ENCODE measurements at places on chromosomes 3 and 15.

- DNase-seq, result no peak
Observed at GRCh38 chr15:101069654-101069973, 150.5 kb downstream of the LRRK1 start.

DNA sequence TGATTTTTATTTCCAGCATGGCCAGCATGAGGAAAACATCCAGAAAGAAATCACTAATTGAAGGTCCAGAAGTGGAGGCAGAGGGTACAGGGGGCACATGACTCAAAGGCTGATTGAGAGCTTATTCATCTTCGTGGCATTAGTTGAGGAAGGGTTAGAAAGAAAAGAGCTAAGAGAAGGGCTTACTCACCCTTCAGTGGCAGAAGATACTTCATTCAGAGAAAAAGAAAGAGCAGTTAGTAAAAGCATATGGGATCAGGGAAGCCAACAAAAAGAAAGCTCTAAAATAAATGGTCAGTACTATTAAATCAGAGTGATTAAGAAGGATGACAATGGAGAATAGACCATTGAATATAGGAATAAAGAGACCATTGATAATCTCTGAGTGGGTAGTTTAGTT is 25.2 kb downstream of the GAP43 start:
- no peak for DNase-seq

DNA sequence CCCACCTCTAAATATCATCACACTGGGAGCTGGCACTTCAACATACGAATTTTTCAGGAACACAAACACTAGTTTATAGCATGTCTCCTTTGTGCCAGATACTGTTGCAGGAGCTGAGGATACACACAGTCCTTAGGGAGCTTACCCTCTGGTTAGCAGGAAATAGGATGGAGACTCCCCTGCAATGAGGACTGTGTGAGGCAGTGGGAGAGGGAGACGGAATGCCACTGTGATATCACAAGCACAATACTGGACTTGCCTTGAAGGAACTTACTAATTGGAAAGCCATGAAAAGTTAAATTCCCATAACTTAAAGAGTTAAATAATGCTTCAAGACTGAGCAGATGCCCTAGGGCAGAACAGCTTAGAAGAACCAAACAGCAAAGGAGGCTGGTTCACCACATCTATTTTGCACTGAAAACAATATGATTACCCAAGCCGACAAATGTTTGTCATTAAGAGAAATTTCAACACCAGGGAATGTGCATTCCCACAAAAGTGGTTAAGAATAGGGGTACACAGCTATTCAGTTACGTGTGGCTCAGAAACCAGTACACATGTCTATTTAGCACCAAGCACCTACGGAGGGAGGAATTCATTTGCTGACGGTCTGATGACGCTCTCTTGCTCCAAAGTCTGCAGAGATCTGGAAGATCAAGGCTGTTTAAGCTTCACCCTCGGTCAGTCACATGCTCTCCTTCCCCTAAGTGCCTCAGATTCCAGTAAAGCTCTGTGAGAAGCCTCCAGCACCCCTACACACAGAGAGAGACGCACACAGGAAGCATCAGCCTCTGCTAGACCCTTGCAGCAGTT is 5.2 kb downstream of the TBC1D2B start:
- no peak for DNase-seq

GRCh38 chr3:11564577-11565001 is 79.1 kb downstream of the VGLL4 start:
- DNase-seq, result no peak

DNA sequence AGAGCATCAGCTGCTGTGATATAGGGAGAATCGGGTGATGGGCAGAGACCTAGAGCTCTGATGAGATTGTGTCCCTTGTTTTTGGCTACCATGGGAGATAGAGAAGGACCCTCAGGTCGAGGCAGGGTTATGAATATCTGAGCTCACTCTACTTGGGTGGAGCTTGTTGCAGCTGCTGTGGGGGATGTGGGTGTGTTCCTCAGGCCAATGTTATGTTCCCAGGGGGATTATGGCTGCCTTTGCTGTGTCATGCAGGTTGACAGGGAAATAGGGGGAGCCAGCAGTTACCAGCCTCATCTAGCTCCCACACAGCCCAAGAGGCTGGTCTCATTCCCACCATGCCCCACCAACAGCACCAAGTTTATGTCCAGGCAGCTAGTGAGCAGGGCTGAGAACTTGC is 131.5 kb downstream of the TRIM42 start:
- DNase-seq, result no peak

DNA sequence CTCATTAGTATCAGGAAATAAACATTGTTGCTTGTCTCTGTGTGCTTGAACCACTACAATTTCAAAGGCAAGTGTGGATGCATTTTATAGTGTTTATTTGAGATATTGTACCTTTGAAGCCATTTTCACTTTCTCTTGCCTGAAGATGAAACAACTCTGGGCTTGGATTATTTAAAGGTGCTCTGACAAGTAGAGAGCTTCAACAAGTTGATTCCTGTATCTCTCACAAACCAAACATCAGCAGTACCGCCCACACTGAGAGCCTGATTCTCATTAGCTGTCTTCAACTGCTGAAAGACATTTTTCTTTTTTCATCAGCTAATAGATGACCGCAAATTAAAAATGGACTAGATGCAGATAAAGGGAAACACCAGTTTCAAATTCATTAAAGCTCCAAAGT is 806 bp upstream of the CERS3 start:
- no peak for DNase-seq

DNA sequence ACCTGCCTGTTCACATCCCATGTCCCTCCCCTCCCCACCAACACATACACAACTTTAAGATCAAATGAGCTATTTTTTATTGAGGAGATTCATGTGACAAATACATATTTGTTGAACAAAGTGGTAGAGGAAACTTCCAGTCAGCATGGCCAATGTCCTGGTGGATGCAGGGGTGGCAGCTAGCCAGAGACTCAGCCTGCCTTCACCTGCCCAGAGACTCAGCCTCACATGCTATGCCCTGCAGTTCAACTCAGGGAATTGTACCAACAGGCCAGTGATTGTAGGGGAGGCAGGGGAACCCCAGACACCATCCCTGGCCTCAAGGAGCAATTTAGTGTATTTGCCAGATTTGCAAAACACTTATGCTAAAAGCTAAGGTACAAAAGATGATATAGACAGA is 136.6 kb downstream of the OPA1 start:
- DNase-seq, result no peak

DNA sequence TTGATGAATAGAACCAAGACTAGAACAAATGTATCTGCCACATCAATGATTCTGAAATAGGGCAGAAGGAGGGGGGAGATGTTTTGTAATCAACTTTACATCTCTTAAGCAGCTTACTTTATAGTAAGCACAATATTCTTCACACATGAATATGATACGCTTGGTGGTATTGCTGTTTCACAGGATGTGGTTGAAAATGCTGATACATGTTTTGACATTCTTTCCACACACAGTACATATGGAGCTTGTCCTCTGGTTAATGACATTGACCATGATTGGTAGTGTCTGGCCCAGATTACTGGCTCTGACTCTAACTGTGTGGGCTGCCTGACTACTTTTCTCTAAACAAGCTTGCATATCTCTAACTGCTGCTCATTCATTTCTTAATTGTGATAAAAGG is 168.9 kb downstream of the KLHL25 start:
- DNase-seq, result no peak

- DNase-seq, result peak; percentile 86
Observed at GRCh38 chr3:169813757-169814517, 1.2 kb upstream of the LRRC34 start.

- DNase-seq, result no peak
Observed at GRCh38 chr3:114389156-114389555, 95.3 kb downstream of the TIGIT start.

DNA sequence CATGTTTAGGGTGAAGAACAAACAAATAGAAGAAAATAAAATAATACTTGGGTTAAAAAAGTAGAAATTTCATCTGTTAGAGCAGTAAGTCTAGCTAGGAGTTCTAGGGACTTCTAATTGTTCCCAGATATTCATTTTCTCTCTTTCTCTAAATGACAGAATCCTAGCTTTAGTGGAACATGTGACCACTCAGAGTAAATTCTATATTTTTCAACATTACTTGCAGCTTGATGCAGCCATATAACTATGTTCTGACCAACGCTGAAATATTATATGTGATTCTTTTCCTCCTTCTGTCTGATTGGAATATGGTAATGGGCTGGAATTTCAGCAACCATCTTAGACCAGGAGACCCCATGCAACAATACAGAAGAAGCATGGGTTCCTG is 8.1 kb downstream of the PTX3 start:
- no peak for DNase-seq

DNA sequence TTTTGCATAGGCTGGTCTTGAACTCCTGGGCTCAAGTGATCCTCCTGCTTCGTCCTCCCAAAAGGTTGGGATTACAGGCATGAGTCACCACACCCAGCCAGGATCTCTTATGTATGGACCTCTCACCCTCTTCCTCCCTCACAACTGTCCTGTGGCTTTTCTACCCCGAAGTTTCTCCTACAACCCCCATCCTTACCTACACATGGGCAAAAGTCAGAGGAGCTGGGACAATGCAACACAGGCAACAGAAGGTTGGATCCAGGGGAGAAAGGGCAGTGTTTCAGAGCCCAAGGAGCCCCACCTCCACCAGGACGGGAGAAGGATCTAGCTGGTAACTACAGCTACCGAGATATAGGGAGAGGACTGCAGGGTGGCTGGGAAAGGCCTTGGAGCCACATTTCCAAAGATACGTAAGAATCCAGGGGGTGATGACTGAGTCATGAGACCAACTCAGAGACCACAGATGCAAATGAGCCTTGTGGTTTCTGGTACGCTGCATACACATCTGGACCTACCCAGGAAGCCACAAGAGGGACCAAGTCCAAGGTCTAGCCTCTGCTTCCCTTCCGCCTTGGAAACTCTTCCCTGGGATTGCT is 13.6 kb downstream of the IGDCC4 start:
- no peak for DNase-seq

- DNase-seq, result no peak
Observed at GRCh38 chr3:14698601-14699244, 23.8 kb downstream of the C3orf20 start.

DNA sequence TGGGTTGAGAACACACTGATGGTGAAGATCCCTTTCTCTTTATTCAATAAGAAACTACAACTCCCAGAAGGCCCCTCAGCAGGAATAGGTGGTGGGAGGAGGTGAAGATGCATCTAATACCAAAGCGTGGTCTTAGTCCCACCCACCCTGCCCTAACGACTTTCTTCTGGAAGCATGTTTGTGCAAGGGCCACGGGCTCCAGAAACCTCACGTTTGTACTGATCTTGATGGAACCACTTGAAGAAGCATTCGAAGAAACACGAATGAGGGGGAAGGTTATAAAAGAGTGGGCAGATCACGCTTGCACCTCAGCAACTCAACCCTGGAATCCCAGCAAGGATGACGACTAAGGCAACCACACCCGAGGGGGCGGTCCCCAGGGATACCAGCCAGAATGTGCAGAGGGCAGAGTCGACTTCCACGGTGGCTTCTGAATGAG is 10.6 kb upstream of the SLC25A36 start:
- no peak for DNase-seq

DNA sequence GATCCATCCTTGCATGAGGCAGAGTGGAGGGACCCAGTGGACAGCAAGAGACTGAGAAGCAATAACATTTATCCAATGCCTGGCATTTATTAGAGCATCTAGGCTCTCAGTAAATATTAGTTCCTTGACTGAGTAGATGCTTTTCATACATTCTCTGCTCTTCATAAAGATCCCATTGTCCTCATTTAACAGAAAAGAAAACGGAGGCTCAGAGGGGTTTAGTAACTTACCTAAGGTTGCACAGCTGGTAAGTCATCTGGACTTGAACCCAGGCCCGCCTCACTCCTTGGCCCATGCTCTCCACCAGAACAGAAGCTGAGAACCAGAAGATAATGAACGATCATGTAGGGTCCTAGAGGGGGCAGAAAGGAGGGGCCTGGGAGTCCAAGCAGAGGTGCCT is 52.2 kb upstream of the SEC22A start:
- DNase-seq, result no peak

DNA sequence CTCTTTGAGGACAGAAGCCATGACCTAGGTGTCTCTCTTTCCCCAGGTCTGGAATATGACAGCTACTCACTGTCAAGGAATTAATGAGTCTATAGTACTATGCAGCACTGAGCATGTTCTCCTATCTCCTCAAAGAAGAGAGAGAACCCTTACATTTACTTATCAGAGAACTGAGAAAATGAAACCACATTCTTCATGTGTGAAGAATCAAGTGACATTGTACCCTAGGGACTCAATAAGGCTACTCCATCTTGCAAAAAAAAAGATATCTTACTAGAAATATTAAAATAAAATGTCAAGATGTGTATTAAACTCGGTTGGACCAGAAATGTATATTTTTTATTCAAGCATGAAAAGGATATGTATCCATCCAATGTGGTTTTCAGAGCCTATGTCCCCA is 133.2 kb upstream of the COL8A1 start:
- DNase-seq, result no peak

- DNase-seq, result no peak
Observed at GRCh38 chr15:87123676-87124382, 1044.2 kb downstream of the AGBL1 start.

DNA sequence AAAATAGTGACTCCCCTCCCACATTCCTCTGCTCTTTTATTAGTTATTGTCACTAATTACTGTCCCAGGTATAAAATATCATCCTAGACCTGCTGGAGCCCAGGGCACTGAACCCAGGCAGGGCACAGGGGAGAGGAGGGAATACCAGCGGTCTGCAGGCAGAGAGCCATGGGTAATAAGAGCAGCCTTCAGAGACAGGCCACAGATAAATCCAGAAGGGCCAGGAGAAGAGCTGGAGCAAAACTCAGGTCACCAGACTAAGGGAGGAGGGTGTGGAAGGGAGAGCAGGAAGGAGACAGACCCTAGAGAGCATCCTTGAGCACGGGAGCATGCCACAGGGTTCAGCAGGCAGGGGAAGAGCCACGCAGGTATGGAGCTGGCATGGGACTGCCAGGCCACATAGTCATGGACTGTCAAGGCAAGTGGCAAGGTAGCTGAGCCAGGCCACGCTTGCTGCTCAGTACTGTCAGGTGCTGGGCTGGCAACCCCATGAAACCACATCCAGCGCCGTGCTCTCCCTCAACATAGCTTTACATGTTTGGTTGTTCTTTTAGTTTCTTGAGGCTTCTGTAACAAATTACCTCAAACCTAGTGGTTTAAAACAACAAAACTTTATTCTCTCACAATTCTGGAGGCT is 15.6 kb upstream of the CAPN3 start:
- no peak for DNase-seq

- DNase-seq, result no peak
Observed at GRCh38 chr15:55257012-55257670, 32.5 kb downstream of the RAB27A start.

GRCh38 chr3:37997342-37997741 is 6.8 kb downstream of the VILL start:
- no peak for DNase-seq

DNA sequence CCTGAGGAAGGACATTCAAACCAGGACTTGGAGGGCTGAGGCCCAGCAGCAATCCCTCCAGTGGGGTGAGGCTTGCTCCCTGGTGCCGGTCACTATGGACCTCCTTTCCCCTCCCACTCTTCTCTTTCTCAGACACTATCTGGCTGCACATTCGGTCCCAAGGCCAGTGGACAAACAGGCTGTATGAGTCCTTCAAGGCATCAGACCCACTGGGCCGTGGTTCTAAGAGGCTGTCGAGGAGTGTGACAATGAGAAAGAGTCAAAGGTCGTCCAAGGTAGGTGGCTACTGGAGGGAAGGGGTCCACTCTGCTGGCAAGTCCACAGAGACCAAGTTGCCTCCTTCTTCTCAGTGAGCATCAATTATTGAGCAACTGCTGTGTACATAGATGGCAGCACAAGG is 28.0 kb downstream of the NOX5 start:
- DNase-seq, result no peak

GRCh38 chr3:95341314-95341713 is 1278.5 kb downstream of the NSUN3 start:
- DNase-seq, result no peak
